ENCODE measurements at places on chromosomes 11 and 22.

DNA sequence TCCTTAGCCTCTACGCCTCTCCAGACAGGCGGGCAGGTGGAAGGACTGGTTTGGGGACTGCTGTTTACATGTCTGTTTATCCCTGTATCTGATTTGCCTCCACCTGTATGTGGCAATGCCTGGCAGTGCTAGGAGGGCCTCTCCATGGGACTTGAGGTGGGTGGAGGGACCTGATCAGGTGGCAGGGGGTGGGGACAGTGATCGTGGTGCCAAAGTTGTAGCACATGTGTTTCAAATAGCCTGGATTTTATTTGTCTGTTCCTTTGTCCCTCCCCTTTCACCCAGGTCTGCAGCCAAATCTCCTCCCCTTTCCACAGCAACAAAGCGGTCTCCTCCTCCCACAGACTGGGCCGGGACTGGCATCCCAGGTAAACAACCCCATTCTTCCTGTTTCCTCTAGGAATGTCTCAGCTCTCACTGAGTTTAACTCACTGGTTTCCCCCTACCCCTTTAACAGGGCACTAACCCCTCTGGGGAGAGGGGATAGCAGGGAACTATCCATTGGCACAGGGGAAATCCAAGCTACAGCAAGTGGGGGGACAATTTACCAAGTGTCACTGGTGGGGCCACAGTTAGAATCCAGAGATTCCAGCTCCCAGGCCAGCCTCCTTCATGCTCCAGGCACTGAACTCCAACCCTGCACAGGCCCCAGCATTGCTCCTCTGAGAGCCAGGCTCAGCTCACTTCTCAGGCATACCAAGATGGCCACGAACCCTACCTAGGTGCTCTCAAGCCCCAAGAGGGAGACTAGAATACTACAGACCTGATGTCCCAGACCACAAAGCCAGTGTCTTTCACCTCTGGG lies 22.9 kb upstream of the TLCD5 start:
- H3K27ac ChIP-seq: no peak overlapping the region
- H3K36me3 ChIP-seq: no peaks in the 10 kb centered on the region
- H3K27me3 ChIP-seq: peaks cover 34% of the 10 kb centered on the region
- DNase-seq: no peak
- peaks cover 2% of the 10 kb centered on the region for H3K4me1 ChIP-seq
- H3K4me3 ChIP-seq: no peak overlapping the region

DNA sequence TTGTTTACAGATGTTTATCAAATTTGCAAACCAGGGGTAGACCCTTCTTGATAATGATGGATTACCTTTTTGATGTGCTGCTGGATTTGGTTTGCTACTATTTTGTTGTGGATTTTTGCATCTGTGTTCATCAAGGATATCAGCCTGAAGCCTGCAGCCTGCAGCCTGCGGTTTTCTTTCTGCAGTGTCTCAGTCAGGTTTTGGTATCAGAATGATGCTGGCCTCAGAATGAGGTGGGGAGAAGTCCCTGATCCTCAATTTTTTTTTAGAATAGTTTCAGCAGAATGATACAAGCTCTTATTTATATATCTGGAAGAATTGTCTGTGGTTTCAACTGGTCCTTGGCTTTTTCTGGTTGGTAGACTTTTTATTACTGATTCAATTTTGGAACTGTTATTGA lies 19.7 kb upstream of the RAB38 start:
- no peak for DNase-seq
- H3K27ac ChIP-seq: no peak overlapping the region
- H3K4me1 ChIP-seq: no peaks in the 10 kb centered on the region
- H3K4me3 ChIP-seq: no peak overlapping the region

DNA sequence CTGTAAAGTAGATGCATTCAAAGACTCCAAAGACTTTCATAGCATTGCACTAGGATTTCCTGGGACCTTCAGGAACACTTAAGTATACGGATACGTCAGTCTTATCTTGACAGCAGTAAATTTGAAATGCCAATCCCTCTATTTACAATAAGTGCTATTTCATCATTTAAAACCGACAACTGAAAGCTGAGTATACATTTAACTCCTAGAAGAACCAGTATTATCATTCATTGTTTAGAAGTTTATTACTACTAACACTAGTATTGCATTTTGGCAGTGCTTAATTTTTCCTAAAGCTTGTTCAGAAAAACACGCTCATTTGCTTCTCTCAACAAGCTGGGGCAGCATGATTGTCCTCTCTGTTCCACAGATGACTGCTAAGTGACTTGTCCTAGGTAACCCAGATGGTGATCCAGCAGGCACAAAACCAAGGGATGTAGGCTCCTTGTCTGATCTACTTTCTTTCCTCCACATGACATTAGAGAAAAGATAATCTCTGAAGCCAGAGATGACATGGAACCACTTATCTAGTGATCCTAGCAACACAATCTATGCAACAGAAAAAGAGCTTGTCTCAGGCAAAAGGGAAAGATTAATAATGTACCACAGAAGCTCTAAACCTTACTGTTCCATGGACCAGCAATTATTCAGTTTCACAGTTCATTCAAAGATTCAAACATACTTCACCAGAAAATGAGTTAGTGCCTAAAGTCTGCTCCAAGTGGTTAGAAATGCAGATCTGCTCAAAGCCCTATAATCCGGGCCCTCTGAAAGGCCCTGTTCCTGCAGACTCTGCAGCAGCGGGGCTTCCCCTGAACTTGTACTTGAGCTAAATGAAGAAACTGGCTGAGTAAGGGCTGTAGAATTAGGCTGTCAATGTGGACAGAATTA lies 5.2 kb downstream of the MAML2 start:
- H3K27me3 ChIP-seq: no peaks in the 10 kb centered on the region
- H3K4me1 ChIP-seq: peaks cover 73% of the 10 kb centered on the region
- peak overlapping the region; percentile 93 for H3K27ac ChIP-seq
- peak overlapping the region; percentile 95 for H3K4me3 ChIP-seq
- DNase-seq: peak; percentile 82

DNA sequence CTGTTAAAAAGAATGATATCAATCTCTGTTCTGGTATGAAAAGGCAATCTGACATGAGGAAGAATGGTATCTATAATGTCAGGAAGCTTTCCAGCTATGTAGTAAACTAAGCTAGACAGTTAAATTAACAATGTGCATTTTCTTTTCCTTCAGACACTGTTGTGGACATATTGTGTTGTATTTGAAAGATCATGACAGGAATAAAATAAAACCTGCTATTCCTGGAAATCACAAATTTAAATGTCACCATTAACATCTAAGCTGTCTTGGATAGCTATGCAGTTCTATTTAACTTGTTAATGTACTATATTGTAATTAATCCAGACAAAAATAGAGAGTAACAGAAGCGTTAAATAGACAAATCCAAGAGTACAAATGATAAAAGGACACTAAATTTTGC lies 297.4 kb upstream of the LUZP2 start:
- H3K27ac ChIP-seq: no peak overlapping the region
- H3K4me1 ChIP-seq: no peaks in the 10 kb centered on the region
- no peak for DNase-seq

DNA sequence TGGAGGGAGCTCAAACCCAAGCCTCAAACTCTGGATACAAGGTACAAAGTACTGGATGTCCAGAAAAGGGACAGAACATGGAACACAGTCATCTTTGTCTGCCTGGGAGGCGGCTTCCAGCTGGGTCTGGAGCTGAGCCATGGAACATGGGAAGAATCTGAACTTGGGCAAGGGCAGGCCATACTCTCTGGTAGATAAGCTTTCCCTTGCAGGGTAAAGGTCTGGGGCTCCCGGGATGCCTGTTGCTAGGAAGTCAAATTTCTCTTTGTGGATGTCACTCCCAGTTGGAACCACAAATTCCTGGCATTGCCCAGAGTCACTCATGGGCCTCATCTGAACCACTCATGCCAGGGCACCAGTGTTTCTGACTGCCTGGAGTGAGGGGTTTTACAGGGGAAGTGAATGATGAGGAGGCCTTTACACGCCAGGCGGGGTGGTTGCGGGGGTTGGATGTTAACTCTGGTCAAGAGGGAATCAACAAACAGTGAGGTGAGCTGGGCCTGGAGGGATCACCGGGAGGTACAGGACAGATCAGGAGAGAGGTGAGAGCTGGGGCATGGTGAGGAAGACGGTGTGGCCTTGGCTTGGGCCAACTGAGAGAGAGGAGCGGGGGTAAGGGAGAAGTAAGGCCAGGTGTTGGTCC lies 5.7 kb downstream of the FTH1 start:
- H3K27me3 ChIP-seq: peaks cover 1% of the 10 kb centered on the region
- H3K4me3 ChIP-seq: no peak overlapping the region
- no peak overlapping the region for H3K27ac ChIP-seq
- DNase-seq: no peak
- peaks cover 42% of the 10 kb centered on the region for H3K36me3 ChIP-seq

- peaks cover 9% of the 10 kb centered on the region for H3K27me3 ChIP-seq
- no peaks in the 10 kb centered on the region for H3K36me3 ChIP-seq
- DNase-seq: peak; percentile 72
- H3K4me1 ChIP-seq: peaks cover 10% of the 10 kb centered on the region
- H3K4me3 ChIP-seq: peak overlapping the region; percentile 21
Measured at GRCh38 chr11:36149538-36150242, 139.5 kb downstream of the COMMD9 start.

DNA sequence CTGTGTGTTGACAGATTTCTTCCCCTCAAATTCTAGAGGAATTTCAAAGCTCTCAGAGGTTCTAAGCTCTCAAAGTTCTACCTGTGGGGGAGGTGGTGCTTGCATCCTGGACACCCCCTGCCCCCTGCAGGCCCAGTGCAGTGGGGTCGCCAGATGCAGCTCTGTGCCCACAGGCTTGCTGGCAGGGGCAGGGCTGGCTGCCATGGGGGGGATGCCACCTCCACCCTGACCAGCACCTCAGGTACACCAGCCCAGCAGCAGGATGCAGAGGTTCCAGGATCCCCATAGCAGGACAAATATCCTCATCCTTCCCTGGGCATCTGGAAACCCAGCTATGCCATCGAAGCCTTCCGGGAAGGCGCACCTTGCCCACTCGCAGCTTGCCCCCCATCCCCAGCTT lies 91.1 kb downstream of the BRD1 start:
- no peaks in the 10 kb centered on the region for H3K36me3 ChIP-seq
- no peak overlapping the region for H3K4me3 ChIP-seq
- H3K27ac ChIP-seq: no peak overlapping the region
- no peak for DNase-seq

DNA sequence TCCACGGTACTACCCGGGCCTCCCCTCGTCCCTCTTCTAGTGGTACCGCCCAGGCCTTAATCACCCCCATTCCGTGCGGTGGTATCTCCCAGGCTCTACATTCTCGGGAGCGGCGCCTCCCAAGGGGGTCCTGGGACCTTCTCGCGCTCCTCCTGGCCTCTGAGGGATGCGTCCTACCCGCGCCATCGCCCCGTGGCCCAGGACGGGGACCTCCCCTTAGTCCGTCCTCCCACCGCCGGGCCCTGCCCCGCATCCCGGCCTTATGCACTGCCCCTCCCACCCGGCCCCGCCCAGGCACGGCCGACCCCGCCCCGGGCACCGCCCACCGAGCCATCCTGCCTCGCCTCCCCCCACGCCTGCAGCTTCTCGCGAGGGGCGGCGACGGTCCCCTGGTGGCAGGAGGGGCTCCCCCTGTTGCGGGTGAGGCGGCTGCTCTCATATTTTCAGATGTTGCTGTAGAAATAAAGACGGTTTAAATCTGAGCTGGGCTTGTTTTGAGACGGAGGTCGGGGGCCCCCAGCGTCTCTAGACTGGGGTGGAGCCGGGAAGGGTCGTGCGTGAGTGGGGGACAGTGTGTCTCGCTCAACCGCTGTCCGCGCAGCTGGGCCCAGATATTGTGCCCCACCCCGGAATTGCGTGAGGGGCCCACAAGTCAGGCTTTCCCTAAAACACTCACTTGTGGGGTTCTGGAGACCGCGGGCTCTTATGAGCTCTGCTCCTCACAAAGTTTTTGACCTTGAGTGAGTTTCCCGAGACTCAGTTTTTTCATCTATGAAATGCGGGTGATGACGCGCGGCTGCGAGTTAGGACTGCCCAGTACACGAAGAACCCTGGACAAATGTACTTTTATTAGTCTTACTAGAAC lies 828 bp upstream of the RAB1B start:
- H3K27ac ChIP-seq: peak overlapping the region; percentile 98
- peak; percentile 95 for DNase-seq
- peaks cover 45% of the 10 kb centered on the region for H3K36me3 ChIP-seq

GRCh38 chr11:107591378-107592230 lies 657 bp downstream of the ELMOD1 start:
- peak overlapping the region; percentile 62 for H3K27ac ChIP-seq
- H3K36me3 ChIP-seq: peaks cover 4% of the 10 kb centered on the region
- peak; percentile 73 for DNase-seq
- peak overlapping the region; percentile 81 for H3K4me3 ChIP-seq

DNA sequence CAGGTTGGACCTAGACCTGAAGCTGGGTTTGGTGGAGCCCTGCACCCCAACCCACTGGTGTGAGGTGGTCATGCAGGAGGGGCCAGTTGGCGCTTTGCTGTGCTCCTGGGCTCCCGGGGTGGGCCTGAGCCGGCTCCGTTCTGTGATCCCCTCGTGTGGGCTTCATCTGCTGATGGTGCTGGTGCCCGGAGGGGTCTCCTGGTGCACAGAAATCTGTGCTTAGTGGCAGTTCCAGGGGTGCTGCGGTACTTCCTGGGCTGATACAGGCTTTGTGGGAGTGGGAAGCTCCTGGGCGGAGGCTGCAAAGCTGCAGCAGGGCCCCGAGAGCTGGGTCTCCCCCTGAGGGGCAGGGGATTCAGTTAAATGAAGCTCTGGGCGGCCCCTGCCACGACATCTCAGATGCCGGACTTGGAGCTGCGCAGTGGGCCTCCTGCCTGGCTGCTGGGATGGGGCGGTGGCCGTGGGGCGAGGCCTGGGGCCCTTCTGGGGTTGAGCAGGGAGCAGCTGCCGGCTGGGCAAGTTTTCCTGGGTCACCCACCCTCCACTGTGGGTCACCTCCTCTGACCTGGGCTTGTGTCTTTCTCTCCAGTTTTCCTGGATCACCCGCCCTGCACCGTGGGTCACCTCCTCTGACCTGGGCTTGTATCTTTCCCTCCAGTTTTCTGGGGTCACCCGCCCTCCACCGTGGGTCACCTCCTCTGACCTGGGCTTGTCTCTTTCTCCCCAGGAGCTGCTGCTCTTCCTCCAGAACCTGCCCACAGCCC lies 410.5 kb downstream of the TBC1D22A start:
- peaks cover 12% of the 10 kb centered on the region for H3K36me3 ChIP-seq
- no peak for DNase-seq
- H3K4me3 ChIP-seq: no peak overlapping the region
- H3K4me1 ChIP-seq: no peaks in the 10 kb centered on the region
- H3K27ac ChIP-seq: no peak overlapping the region
- no peaks in the 10 kb centered on the region for H3K27me3 ChIP-seq

- H3K4me1 ChIP-seq: peaks cover 10% of the 10 kb centered on the region
- H3K36me3 ChIP-seq: no peaks in the 10 kb centered on the region
- H3K27me3 ChIP-seq: no peaks in the 10 kb centered on the region
- DNase-seq: peak; percentile 66
- no peak overlapping the region for H3K4me3 ChIP-seq
Measured at GRCh38 chr11:117919781-117920221, 9.4 kb downstream of the TMPRSS13 start.

DNA sequence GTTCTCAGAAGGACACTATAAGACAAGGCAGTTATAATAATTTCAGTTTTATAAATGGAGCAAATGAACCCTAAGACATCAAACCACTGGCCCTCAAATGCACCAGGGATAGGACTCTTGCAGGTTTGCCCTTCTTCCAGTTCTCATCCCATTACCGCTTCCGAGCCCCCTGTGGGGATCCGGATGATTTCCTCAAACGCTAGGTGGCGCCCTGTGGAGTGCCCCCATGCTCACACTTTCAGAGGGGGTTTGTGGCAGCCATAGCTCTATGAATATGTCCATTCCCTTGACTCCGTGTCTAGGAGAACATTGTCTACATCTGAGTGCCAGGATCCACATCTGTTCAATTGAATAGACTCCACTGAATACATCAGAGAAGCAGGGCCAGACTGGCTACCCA lies 816.3 kb downstream of the NTM start:
- no peaks in the 10 kb centered on the region for H3K4me1 ChIP-seq
- no peak overlapping the region for H3K4me3 ChIP-seq
- no peak overlapping the region for H3K27ac ChIP-seq
- H3K36me3 ChIP-seq: no peaks in the 10 kb centered on the region
